ENCODE measurements at places on chromosomes 13 and 19. TPM values are rescaled to one million over a fixed set of nuclear protein-coding genes. Genes with fewer than 3 reads are reported as not detected.

DNA sequence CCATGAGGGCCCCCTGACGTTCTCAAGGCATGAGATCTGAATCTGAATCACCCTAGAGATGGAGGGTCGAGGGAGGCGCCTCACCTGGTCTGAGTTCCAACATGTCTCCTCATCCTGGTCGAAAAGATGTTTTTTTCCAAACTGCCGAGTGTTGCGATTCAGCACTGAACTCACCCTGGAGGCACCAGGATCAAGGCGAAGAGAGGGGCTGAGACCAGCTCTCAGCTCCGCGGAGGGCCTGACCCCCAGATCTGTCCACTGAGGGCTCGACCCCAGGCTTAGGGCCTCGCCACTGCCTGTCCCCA is 555 bp downstream of the NR2C2AP start:
- H3K4me1 ChIP-seq = no peaks in the 10 kb centered on the region
- no peak overlapping the region for H3K27ac ChIP-seq
- peaks cover 21% of the 10 kb centered on the region for H3K27me3 ChIP-seq
- H3K4me3 ChIP-seq = peak overlapping the region; percentile 92

DNA sequence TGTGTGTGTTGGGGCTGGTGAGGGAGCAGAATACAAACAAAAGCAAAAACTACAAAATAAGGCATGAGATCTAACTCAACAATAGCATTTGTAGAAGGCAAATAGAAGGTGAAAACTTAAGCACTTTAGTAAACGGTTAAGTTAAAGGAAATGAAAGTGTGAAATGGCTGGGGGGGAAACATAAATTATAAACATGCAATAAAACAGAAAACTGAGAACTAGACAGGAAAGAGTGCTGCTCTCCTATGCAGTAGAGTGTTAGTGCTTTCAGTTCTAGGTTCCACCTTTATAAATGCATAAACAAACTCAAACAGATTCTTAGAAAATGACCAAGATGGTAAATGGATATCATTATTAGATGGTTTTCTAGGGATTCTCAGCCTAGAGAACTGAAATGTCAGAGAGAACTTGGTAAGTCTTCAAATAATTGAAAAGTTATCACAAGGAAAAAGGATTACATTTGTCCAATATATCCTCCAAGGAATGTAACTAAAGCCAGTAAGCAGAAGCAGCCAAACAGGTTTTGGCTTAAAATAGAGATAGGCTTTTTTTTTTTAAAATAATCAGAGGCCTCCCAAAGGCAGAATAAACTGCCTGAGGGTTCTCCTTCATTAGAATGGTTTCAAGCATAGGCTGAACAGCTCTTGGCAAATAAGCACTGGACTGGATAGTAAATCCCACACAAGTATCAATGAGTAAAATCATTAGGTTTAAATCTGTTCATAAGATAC is 23.3 kb downstream of the RBM26 start:
- no peaks in the 10 kb centered on the region for H3K4me1 ChIP-seq
- H3K27me3 ChIP-seq = no peaks in the 10 kb centered on the region
- no peak for DNase-seq
- H3K36me3 ChIP-seq = peaks cover 7% of the 10 kb centered on the region
- H3K4me3 ChIP-seq = no peak overlapping the region

DNA sequence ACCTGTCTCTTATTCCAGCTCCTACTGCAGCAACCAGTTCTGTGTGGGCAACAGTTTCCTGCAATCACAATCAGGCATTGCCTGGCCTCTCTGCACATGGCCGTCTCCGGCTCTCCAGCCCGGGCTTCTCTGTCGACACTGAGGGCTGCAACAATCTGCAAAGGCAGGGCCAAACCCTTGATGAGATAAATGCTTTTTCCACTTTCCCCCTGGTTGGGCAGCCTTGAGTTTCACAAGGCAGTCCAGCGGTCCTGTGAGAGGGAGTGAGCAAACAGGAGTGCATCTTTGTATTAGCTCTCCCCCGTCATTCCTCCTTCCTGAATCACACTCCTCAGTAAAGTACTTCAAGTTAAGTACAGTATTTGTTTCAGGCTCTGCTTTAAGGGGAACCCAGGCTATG is 40.7 kb upstream of the VWA8 start:
- no peak overlapping the region for H3K27ac ChIP-seq
- no peak overlapping the region for H3K4me3 ChIP-seq
- H3K36me3 ChIP-seq = no peaks in the 10 kb centered on the region

DNA sequence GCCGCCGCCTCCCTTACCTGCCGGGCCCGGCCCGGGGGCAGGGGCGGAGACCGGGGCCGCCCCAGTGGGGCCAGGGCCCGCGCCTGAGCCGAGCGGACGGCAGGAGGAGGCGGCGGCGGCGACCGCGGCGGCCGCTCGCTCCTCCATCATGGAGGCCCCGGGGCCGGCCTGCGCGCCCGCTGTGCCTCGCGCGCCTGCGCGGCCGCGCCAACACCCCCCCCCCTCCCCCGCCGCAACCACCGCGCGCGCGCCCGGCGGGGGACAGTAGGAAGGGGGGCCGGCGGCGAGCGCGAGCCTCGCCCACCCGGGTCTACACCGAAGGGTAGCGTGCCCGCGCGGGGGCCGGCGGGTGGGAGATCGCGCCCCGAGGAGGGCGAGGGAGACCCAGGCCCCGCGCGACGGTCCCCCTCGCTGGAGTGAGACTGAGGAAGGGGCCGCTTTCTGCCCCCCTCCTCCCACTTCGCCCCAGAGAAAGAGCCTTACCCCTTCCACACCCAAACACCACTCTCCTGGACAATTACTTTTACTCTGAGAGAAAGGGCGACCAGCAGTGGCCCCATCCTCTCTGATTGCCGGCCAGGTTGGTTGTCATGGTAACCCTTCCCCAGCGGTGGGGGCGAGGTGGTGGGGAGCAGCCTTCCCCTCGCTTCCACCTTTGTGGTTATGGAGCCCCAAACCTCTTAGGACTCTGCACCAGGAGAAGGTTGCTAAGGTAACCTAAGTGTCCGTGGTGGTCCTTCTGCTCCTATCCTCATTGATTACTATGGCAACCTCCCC is at the start of gene STRN4:
STRN4 (minus strand) TSS at position 170 of the 777 bp plus-strand sequence; CDS start at position 150, 20 bp downstream.
- DNase-seq = no peak
- H3K4me3 ChIP-seq = peak within 1 kb of the TSS; percentile 99
- H3K27me3 ChIP-seq = no peaks in the 10 kb centered on the region
- H3K36me3 ChIP-seq = peaks cover 4% of the 10 kb centered on the region
- H3K27ac ChIP-seq = no peak within 1 kb of the TSS

- H3K4me3 ChIP-seq = no peak overlapping the region
- H3K4me1 ChIP-seq = no peaks in the 10 kb centered on the region
- no peak overlapping the region for H3K27ac ChIP-seq
- no peaks in the 10 kb centered on the region for H3K27me3 ChIP-seq
- DNase-seq = no peak
Measured at GRCh38 chr19:51503896-51504295, 2.3 kb upstream of the SIGLEC12 start.

GRCh38 chr19:56112313-56112709 is 8.8 kb downstream of the ZNF787 start:
- no peaks in the 10 kb centered on the region for H3K27me3 ChIP-seq
- H3K4me1 ChIP-seq = peaks cover 13% of the 10 kb centered on the region

DNA sequence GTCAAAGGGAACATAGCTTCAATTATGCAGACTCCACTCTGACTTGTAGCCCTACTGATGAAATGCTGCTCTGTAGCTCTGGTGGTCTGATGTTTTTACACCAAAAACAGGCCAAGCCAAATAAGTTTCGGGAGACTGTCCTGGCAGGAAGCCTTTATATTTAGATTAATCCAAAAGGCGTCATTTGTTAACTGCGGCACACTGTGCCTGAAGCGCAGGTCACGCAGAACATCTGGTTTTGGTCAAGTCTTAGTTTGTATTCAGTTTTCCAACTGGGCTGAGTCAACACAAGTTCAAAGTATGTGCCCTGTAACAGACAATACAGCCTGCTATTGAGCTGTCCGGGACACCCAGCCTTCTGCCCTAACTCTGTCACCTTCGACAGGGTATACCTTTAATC is 154.6 kb upstream of the IPO5 start:
- H3K27ac ChIP-seq = no peak overlapping the region
- peaks cover 10% of the 10 kb centered on the region for H3K36me3 ChIP-seq
- no peaks in the 10 kb centered on the region for H3K4me1 ChIP-seq
- DNase-seq = no peak
- no peak overlapping the region for H3K4me3 ChIP-seq

GRCh38 chr13:58706421-58706820 is 1074.9 kb downstream of the PCDH17 start:
- DNase-seq = no peak
- no peaks in the 10 kb centered on the region for H3K4me1 ChIP-seq
- no peak overlapping the region for H3K27ac ChIP-seq
- no peaks in the 10 kb centered on the region for H3K27me3 ChIP-seq
- no peak overlapping the region for H3K4me3 ChIP-seq

DNA sequence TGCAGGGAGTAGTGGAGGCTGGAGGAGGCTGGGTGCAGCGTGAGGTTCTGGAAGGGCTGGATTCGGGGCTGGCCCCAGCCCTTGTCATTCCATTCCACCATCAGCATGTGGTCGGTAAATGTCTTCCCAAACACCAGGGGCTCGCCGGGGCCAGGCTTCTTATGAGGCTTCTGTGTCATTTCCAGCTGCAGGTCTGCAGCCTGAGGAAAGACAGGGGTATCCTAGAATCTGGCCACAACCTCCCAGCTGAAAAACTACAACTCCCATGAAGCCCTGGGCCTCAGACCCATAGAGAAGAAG is 4.4 kb downstream of the BCAT2 start:
- H3K4me1 ChIP-seq = peaks cover 3% of the 10 kb centered on the region
- H3K27me3 ChIP-seq = no peaks in the 10 kb centered on the region
- peak; percentile 83 for DNase-seq
- H3K27ac ChIP-seq = no peak overlapping the region
- H3K4me3 ChIP-seq = no peak overlapping the region

C1QTNF9B gene
- not detected for total RNA-seq

KCNRG gene
- total RNA-seq = 0.64 TPM

NCCRP1 gene
- 1.9 TPM for total RNA-seq

ZNF486 gene
- total RNA-seq = 21.5 TPM

ZNF443 gene
- 9.4 TPM for total RNA-seq

Data from H9 (cell line).